ENCODE measurements at places on chromosomes 6 and 20.

DNA sequence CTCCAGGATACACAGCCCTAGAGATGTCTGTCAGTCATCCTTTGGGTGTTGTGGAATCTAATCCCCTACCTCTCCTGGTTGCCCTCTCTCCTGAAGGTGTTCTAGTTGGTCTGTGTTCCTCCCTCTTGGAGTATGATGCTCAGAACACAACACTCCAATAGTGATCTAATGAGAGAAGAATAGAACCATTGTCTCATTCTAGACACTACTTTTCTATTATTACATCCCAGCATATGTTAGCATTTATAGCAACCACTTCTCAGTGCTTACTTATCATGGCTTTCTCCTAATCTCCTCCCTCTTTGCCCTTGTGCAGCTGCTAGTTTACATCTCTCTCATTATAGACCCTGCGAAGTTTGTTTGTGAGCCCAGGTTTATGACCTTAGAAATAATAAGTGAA, 109.0 kb downstream of the UNC5CL start:
- DNase-seq, result no peak

DNA sequence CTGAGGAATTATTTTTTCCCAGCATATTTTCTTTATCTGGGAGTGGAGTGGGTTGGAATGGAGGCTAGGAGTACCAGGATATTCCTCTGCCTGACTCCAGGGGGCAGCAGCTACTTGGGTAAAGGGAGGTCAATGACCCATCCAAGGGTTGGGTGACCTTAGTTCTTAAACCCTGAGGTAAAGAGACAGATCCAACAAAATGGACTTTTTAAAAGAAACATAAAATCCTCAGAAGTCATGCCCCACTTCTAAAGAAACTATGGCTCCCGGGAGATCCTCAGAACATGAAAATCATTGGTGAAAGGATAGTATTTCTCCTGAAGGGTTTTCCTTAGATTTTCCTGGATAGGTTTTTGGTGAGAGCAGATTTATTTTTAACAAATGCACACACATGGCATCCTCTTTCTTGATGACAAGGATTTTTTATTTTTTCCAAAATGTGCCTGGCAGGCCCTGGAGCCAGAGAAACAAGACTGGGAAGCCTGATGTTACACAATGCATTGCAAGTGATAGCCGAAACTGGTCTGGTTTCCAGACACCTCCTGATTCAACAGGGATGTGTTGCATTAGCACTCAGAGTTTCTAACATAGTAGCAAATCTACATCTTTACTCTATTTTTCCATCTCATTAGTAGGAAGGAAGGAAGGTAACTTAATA, 240.9 kb upstream of the BTBD3 start:
- DNase-seq, result peak; percentile 63

DNA sequence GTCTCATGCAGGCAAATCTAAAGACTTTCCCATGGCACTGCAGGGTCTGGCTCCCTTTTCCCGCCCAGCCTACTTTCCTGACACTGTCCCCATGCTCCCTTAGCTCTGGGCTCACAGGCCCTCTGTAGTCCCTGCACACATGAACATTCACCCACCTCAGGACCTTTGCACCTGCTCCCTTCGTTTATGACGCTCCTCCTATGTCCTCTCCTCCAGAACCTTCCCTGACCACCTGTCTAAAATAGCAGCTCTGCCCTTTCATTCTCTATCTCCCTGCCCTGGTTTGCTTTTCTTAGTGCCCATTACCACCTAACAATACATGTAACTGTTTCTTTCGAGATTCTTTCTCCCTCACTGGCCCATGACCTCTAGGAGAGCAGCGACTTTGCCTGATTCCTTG, 22.3 kb downstream of the HM13 start:
- no peak for DNase-seq

- no peak for DNase-seq
Observed at GRCh38 chr6:41942067-41942851, 651 bp upstream of the CCND3 start.

DNA sequence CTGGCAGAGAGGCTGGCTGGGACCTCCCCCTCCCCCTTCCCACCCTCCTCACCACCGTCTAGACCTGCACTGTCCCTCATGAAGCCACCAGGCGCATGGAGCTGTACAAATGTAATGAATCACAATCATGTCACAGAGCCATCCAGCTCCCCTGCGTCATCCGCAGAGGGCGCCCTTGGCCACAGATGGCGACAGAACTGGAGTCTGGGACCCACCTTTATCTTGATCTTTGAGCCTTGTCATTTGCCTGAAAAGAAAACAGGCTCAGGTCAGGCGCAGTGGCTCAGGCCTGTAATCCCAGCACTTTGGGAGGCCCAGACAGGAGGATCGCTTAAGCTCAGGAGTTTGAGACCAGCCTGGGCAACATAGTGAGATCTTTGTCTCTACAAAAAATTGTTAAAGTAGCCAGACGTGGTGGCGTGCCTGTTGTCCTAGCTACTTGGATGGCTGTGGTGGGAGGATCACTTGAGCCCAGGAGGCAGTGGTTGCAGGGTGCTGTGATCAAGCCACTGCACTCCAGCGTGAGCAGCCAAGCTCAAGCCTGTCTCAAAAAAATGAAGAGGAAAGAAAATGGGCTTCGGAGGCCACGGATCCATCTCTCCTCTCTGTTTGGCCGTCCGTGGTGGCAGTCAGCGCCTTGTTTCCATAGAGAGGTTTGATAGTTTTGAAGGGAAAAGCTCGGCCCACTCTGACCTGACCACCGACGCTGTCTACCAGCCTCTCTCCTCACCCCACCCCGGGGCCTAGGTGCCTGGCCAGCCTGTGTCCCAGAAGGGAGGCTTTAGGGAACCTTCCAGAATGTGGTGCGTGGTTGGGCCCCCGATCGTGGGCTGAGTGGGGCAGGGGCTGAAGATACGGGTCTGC, 6.2 kb downstream of the COL9A3 start:
- DNase-seq, result peak; percentile 80

- DNase-seq, result peak; percentile 50
Observed at GRCh38 chr6:17098538-17098937, 3.3 kb upstream of the STMND1 start.

GRCh38 chr6:1436334-1437306, 47.2 kb downstream of the FOXF2 start:
- peak; percentile 73 for DNase-seq

- no peak for DNase-seq
Observed at GRCh38 chr6:127199470-127199869, 67.2 kb upstream of the RNF146 start.

GRCh38 chr6:4370066-4370465, 234.7 kb upstream of the ECI2 start:
- peak; percentile 75 for DNase-seq

DNA sequence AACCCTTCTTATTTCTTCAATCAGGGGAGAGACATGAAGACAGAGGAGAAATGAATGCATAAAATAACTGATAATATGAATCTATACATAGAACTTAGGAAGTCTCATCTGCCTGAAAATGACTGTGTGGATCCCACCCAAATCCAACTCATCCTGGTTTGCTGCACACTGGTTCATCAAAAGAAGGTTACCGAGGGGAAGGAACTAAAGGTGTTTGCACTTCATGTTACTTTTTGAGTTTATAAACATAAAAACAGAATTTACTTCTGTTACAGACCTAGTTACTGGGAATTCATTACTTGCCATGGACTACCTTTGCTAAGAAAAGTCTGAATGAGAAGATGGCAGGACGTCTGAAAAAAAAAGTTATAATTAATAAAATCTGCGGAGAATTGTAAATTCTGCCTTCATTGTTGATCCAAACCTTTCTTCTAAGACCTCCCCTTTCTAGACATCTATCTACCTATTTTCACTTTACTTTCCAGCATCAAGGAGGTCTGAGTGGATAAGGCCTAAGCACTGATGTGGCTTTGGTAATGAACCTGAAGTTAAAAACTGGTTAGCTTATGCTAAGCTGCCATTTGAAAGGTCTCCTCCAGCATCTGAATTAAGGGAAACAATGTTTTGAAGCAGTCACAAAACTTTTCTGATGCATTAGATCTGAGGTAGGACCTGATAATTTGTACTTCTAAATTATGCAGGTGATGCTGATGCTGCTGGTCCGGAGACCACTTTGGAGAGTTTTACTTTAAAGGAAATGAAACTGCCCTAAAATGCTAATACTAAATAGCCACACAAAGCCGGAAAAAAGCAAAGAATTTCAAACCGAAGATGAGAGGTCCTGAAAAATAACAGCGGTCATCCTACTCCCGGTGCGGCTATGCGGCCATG, 84.0 kb downstream of the HFE start:
- no peak for DNase-seq

DNA sequence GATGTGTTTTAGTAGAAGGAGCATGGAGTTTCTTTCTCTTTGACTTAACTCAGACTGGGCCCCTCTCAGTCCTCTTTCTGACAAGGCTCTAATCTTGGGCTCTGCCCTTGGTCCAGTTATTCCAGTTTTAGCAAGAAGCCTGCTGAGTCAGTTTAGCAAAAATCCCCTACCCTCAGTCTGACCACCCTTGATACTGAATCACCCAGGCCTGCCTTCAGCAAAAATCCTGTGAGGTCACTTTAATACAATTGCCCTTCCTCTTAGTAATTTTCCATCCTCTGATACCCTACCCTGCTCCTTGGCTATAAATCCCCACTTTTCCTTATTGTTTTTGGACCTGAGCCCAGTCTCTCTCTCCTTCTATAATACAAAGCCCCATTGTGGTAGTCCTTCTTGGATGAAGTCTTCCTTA, 326.7 kb upstream of the NOX3 start:
- DNase-seq, result peak; percentile 75

DNA sequence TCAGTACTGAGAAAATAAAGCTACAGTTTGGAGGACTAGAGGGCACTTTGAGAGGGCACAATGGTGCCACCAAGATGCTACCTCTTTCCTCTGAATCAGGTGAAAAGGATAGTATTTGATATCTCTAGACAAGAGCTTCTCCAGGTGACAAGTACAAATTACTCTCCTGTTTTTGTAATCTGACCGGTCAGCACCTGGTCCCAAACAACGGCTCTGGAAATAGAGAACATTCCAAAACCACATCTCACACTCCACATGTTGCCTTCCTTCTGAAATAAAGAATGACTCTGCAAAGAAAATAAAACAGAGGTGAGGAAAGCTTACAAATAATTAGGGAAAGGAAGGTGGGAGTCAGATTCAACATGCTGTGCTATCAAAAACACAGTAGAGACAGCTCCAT, 51.3 kb upstream of the CITED2 start:
- DNase-seq, result no peak

DNA sequence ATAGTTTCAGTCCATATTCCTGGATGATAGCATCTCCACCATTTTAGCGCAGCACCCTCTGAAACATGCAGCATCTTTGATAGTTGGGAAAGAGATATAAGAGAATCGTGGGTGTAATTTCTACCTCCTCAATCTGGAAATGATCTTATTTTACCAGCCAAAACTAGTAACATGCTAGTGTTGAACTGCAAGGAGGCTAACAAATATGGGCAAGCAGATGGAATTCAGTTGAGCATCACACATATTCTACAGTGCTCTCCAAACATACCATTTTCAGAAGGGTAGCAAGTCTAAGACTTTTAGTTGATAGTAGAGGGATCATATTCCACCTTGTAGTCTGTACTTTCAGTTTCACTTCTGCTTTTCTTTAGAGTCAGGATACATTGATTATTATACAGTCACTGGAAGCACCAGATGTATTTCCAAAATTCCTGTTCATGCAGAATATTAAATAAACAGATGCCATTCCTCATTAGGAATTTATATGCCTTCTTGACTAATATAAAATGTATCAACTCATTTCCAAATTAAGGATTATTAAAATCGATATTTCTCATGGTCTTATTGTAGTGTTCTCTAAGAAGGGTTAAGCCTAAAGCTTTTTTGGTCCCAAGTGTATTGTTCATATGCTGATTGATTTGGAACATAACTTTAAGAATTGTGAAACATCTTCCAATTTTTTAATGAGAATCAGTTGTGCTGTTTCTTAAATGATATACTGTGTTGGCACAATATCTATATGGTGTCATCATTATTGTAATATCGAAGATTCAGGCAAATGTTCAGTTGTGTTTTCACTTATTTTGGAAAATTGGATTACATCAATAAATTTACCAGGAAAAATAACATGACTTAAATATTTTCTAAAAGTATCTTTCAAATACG, 362.0 kb downstream of the CENPW start:
- DNase-seq, result no peak

- DNase-seq, result no peak
Observed at GRCh38 chr6:128071212-128071611, 170.4 kb upstream of the THEMIS start.

- no peak for DNase-seq
Observed at GRCh38 chr6:21050935-21051334, 516.7 kb downstream of the CDKAL1 start.

DNA sequence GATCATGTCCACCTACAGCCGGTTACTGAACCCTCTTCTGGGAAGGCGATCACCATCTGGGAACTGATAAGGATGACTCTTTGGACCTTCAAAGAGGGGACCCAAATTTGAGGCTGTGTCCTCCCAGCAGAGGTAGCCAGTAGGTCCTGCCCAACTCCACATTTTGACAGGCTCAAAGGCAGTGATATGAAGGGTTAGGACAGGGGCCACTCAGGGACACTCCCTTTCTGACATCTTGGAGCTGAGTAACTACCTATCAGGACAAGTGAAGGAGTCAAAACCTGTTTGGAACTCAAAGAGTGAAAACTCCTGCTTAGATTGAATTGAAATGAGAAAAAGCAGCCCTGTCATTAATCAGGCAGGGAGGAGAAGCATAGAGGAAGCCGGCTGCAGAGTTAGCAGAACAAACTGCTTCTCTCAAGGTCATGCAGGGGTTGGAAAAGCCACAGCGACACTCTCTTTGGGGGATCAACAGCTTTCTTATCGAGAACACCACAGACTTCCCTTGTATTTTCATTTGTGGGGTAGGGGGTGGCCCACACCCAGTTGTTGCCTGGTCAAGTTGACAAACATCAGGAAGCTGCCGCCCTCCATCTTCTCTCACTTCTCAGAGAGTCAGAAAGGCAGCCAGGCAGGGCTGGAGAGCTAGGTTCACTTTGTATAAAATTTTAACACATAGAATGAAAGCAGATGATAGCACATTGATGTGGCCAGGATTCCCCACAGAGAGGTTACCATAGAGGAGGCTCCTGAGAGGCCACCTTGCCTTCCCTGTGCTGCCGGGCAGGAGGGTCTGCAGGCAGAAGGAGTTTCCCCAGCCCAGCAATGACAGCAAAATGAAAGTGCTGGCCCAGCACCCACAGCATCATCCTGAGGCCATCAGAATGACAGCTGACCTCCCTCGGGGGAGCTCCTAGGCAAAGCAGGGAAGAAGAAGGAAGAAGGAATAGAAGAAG, 47.6 kb downstream of the AGPAT4 start:
- DNase-seq, result no peak

DNA sequence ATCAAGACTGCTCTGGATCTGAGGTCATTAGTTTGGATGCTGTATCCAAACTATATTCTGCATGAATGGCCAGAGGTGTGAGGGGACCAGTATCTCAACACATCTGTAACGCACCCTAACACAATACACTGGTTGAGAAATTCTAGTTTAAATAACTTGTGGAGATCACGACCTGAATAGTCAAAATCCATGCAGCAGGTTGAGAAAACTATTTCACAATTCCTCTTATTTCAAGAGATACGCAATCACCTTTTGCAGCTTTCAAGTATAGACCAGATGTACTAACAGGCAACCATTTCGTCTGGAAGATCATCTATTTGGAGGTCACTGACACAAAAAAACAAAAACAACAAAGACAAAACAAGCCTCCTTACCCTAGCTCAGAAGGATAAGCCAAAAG, 11.1 kb downstream of the CSNK2A1 start:
- DNase-seq, result no peak
